ENCODE measurements at places on chromosomes 16 and 17.

- DNase-seq, result peak; percentile 68
Observed at GRCh38 chr17:79400989-79401703, 209.7 kb downstream of the RBFOX3 start.

DNA sequence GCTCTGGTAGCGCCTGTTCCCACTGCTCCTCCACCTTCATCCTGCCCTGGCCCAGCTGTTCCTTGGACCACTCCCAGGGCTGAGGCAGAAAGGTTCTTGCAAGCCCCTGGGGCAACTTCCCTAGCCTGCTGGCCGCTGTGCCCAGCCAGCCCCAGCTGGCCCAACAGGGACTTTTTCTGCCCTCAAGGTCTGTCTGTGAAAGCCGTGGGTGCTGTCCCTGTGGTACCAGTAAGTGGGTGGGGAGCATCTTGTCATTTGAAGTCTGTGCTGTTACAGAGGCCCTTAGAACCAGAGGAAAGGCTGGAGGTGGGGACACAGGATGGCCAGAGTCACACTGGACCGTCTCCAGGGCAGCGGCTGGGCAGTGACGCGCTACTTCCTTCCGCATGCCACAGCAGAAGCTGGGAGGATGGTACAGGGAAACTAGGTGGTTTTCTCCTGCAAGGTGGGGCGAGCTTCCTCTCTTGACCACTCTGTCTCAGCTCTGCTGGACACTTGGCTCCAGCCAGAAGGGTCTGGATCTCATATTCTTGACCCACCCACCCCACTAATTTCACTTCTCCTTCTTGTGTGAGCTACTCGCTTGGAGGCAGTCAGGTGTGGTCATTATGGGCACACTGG, 87.8 kb downstream of the PLCG2 start:
- DNase-seq, result no peak

DNA sequence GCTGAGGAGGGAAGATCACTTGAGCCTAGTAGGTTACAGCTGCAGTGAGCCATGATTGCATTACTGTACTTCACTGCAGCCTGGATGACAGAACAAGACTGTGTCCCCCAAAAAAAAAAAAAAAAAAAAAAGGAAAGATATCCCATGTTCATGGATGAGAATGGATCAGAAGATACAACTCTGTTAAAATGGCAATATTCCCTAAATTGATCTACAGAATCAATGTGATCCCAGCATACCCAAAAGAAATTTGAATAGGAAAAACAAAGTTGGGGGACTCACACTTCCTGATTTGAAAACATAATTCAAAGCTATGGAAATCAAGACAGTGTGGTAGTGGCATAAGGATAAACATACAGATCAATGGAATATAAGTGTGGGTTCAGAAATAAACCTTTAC, 12.7 kb upstream of the KANSL1 start:
- no peak for DNase-seq

DNA sequence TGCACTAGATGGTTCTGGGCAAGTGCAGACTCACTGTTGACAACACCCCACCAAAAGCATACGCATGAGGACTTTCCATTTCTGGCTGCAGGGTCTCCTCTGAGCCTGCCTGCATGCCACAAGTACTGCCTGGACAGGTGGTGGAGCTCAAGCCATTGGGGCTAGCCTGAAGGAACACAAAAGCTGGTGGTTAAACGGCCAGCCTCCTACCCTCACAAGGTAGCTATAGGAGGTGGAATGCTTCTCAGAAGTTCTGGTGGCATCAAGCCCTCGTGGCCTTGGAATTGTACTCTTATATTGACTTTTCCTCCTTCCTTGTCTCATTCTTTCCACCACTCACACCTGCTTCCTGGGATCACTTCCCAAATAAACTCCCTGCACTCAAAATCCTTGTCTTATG, 56.6 kb upstream of the BCAR1 start:
- DNase-seq, result no peak

DNA sequence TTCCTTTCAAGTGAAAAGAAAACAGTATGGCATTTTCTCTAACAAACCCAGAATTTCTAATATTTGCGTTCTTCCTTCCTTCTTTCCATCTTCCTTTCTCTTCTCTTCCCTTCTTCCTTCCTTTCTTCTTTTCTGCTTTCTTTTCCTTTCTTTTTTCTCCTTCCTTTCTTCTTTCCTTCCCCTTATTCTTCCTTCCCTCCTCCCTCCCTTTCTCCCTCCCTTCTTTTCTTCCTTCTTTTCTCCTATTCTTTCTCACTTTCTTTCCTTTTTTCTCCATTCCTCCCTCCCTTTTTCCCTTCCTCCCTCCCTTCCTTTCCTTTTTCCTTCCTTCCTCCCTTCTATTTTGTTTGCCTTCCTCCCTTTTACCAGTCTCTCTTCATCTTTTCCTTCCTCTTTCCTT, 194.8 kb downstream of the SHCBP1 start:
- no peak for DNase-seq

- DNase-seq, result no peak
Observed at GRCh38 chr17:12680993-12681392, 15.3 kb downstream of the MYOCD start.

DNA sequence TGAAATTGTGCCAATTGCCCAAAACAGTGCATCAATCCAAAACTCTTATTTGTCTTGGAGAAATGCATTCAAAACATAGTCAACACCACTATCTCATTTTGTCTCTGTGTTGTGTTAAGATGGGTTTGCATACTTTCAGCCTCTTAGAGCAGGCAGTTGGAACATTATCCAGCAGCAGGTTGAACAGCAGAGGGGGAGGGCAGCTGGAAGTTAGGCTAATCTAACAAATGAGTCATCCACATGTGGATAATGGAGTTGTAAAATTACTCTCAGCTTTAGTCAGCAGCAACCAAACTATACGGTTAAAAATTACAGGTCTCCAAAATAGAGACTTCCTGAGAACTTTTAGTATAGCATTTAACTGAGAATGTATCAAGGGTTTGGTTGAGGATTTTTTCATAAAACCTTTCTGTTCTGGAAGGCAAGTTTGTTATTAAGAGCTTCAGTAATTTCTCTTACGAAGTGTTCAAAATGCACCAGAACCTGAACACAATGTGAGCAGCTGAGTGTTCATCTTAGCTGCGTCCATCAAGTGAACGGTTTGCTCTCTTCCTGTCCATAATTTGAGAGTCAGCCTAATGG, 46.3 kb downstream of the PRKCA start:
- peak; percentile 22 for DNase-seq

- DNase-seq, result no peak
Observed at GRCh38 chr16:75206749-75207451, at the start of gene CTRB2. TSS of gene CTRB2 (minus strand) at chr16:75207161. CDS start at chr16:75207141, 20 bp downstream.

- DNase-seq, result no peak
Observed at GRCh38 chr16:9447195-9447551, 355.7 kb downstream of the HAPSTR1 start.

- no peak for DNase-seq
Observed at GRCh38 chr17:59793205-59793604, 85.8 kb downstream of the VMP1 start.

GRCh38 chr17:41632482-41633105, 8.2 kb upstream of the KRT17 start:
- DNase-seq, result no peak

- no peak for DNase-seq
Observed at GRCh38 chr16:49986351-49987124, 38.5 kb upstream of the CNEP1R1 start.

DNA sequence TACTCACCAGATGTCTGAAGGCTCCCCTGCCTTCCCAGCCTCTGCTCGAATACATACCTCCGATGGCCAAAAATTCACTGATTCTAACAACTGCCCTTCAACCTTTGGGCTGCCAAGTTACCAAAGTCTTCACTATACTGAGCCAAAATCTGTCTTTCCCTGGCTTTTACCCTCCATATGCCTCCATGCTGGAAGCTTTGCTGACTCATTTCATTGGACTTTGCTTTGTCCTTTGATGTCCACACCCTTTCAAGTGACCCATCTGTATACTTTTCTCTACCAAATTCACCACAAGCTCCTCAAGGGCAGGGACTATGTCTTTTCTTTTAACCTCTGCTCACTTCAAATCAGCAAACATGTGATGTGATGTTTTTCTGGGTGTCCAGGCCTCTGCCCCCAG, 21.0 kb upstream of the MTMR4 start:
- no peak for DNase-seq

DNA sequence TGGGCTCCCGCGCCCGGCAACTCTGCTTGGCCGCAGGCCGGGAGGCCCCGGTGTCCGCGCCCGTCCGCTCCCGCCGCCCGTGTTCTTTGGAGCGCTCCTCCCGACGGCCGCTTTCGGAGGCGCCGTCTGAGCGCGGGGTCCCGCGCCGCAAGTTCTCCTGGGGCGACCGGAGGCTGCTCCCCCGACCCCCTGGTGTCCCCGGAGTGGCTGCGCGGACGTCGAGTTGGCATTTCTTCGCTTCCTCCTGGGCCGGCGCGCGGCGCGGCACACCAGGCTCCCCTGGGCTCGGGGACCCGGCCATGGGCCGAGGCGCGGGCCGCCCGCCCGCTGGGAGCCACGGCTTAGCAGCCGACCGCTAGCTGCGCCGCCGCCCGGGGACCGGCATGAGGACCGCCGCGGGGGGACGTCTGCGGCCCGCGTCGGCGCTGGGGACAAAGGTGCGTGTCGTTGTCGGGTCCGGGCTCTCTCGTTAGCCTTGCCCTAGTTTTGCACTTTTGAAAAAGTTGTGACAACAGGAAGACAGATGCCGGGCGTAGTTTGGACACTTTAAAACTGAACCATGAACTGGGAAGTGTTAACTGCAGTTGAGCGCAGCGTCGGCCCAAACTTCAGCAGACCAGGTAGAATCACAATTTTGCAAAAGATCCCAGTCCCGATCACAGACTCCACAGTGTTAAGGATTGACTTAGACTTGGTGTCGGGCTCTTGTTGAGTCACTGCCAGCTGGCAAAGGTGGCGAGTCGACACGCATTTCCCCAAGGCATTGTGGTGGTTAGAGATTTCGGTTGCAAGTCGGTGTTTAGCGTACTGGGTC, 700 bp downstream of the UBN1 start:
- peak; percentile 68 for DNase-seq

GRCh38 chr16:65481956-65482355, 360.1 kb upstream of the CDH11 start:
- DNase-seq, result no peak

DNA sequence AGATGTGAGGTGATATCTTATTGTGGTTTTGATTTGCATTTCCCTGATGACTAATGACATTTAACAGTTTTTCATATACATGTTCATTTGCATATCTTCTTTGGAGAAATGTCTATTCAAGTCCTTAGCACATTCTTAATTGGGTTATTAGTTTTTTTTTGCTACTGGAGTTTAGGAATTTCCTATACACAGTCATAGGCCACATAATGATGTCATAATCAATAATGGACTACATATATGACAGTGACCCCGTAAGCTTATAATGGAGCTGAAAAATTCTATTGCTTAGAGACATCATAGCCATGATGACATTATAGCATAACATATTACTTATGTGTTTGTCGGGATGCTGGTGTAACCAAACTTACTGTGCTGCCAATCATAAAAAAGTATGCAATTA, 83.7 kb downstream of the ABCA8 start:
- DNase-seq, result no peak

- no peak for DNase-seq
Observed at GRCh38 chr17:39306509-39307212, 80.9 kb upstream of the STAC2 start.

DNA sequence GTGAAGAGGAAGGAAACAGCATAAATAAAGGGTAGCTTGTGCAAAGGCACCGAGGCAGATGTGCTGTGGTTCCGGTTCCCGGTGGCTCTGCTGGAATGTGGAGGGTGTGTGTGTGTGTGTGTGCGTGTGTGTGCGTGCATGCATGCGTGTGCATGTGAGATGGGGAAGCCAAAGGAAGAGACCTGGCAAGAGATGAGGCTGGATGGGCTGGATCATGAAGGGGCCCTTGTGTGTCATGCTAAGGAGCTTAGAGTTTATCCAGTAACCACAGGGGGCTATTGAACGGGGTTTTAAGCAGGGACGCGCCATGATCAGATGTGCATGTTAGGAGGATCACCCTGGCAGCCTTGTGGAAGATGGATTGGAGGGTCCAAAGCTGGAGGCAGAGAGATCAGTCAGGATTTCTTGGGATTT, 8.3 kb downstream of the WSCD1 start:
- DNase-seq, result no peak

GRCh38 chr17:61175298-61176142, 224.1 kb upstream of the TBX2 start:
- DNase-seq, result peak; percentile 97

DNA sequence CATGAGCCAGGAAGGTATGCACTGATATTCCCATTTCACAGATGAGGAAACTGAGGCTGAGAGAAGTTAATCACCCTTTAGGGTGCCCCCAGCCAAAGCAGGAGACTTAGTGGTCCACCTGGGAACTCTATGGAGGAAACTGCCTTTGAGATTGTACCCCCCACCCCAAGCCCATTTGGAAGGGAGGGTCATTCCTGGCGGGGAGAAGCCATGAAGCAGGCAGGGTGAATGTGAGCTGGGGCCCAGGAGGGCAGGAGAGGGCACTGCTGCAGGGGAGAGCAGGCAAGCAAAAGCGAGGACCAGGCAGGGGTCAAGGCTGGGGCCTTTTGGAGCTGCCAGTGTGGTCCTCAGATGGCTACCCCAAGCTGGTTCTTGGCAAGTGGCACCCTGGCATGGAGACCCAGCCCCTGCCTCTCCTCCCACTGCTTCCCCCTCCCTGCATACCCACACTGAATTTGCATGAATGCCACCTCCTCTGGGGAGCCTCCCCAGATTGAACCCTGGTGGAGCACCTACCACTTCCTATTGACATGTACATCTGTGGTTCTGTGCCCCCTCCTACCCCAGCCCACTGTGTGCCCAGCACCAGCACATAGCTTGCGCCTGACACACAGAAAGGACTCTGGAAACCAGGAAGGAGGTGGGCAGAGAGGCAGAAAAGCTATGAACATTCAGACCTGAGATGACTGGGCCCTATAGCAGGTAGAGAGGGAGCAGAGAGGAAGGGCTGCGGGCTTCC, 965 bp upstream of the TMC6 start:
- no peak for DNase-seq

GRCh38 chr16:56734429-56734828, 4.5 kb downstream of the NUP93 start:
- DNase-seq, result no peak

GRCh38 chr16:11748404-11749254, 6.0 kb upstream of the TXNDC11 start:
- DNase-seq, result no peak

DNA sequence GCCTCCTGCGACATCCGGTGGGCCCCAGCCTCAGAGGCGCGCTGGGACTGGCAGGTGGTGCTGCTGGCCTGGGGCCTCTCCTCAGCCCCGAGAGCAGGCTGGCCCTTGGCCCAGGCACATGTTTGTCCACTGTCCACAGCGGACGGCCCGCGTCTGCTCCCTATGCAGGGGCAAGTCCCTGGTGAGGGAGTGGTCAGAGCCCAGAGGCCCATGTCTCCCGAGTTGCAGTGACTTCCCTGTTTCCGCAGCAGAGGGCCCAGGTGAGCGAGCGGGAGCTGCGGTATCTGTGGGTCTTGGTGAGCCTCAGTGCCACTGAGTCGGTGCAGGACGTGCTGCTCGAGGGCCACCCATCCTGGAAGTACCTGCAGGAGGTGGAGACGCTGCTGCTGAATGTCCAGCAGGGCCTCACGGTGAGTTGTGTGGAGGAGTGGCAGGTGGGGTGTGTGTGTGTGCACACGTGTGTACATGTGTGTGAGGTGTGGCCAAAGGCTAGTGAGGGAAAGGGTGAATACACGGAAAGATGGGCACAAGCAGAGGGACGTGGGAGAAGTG, 10.4 kb downstream of the IL34 start:
- DNase-seq, result no peak

- DNase-seq, result peak; percentile 50
Observed at GRCh38 chr17:28946239-28946638, 5.1 kb downstream of the PHF12 start.
